ENCODE measurements at places on chromosomes 1 and 21. TPM values are rescaled to one million over a fixed set of nuclear protein-coding genes. Genes with fewer than 3 reads are reported as not detected.

OPRD1 gene
- under 0.01 TPM for total RNA-seq

GABPB2 gene
- 2.2 TPM for total RNA-seq

- DNase-seq: peak; percentile 80
Measured at GRCh38 chr1:48878191-48878940, 101.7 kb upstream of the BEND5 start.

GRCh38 chr1:214192825-214193643 is 87.9 kb upstream of the SMYD2 start:
- no peak for DNase-seq

DNA sequence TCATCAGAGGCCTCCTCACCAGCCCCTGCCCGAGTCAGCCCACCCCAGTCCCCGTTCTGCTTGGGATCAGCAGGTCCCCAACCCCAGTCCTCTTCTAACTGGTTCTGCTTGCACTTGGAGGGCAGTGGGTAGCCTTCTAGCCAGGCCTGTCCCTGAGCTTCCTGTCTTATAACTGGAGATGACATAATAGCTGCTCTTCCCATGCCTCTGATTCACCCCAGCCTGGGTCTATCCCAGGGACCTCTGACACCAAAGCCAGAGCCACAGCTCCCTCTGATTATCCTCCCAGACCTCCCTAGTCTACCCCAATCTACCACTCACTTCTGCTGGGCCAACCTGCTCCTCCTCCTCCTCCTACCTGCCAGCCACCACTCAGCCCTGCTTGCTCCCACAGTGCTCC is 31.4 kb downstream of the IQGAP3 start:
- DNase-seq: no peak

GRCh38 chr1:212234431-212235395 is 50.5 kb upstream of the PPP2R5A start:
- DNase-seq: peak; percentile 87

Data from MG63 (cell line).